ENCODE measurements at places on chromosomes 2 and 18.

- DNase-seq: no peak
These were observed 164.6 kb upstream of the RMP24 start for GRCh38 chr18:35807811-35808335.

- DNase-seq: no peak
These were observed 4.7 kb downstream of the ASB1 start for GRCh38 chr2:238431456-238431855.

DNA sequence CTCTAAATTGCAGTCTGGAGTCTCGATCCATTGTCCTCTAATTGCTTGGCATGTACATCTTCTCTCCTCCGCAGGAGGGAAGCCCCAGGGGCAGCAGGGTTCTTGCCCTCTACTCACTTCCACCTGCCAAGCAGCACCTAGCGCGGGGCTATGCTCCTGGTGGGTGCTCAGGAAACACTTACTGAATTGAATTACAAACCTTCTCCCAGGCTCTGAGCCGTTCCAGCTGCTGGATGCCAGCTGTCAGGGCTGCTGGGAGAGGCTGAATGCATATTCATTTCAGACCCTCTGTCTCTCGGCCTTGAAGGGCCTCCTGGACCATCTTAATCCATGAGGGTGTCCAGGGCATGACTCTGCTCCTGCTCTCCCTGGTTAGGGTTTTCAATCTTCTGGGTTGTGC is 94.0 kb downstream of the CELF4 start:
- DNase-seq: no peak

DNA sequence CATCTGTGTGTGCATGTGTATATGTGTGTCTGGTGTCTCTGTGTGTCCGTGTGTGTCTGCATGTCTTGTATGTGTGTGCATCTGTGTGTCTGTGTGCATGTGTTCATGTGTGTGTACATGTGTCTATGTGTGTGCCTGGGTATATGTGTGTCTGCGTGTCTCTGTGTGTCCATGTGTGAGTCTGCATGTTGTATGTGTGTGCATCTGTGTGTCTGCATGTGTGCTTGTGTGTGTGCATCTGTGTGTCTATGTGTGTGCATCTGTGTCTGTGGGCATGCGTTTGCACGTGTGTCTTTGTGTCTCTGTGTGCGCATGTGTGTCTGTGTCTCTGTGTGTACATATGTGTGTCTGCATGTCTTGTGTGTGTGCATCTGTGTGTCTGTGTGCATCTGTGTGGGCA is 207.7 kb downstream of the TNS1 start:
- peak; percentile 69 for DNase-seq

- no peak for DNase-seq
These were observed 40.5 kb upstream of the REL start for GRCh38 chr2:60840880-60841279.
